ENCODE measurements at places on chromosomes 2 and 18.

GRCh38 chr2:184685999-184686841 lies 87.9 kb downstream of the ZNF804A start:
- DNase-seq: peak; percentile 81

GRCh38 chr18:28485918-28486317 lies 309.0 kb upstream of the CDH2 start:
- no peak for DNase-seq

- no peak for DNase-seq
Measured at GRCh38 chr2:3708576-3708975, 5.2 kb downstream of the DCDC2C start.

DNA sequence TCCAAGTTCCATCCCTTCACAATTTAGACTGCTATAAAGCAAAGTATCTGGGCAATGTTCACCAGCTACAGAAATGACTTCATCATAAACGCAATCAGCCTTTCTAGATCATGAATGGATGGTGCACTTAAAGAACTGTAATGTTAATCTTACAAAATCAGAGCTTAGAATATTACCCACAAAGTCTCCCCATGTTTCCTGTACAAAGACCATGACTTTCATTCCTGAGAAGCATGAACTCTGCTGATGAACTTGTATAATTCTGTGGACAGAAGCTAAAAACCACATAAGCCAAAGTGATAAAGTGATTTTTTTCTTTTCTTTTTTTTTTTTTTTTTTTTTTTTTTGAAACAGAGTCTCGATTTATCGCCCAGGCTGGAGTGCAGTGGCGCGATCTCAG lies 53.3 kb downstream of the C1D start:
- no peak for DNase-seq

GRCh38 chr2:240810621-240811020 lies 9.4 kb downstream of the KIF1A start:
- DNase-seq: no peak

GRCh38 chr18:26008619-26009018 lies 81.8 kb downstream of the SS18 start:
- DNase-seq: no peak

- DNase-seq: no peak
Measured at GRCh38 chr2:125318740-125319139, 1293.7 kb downstream of the CNTNAP5 start.

DNA sequence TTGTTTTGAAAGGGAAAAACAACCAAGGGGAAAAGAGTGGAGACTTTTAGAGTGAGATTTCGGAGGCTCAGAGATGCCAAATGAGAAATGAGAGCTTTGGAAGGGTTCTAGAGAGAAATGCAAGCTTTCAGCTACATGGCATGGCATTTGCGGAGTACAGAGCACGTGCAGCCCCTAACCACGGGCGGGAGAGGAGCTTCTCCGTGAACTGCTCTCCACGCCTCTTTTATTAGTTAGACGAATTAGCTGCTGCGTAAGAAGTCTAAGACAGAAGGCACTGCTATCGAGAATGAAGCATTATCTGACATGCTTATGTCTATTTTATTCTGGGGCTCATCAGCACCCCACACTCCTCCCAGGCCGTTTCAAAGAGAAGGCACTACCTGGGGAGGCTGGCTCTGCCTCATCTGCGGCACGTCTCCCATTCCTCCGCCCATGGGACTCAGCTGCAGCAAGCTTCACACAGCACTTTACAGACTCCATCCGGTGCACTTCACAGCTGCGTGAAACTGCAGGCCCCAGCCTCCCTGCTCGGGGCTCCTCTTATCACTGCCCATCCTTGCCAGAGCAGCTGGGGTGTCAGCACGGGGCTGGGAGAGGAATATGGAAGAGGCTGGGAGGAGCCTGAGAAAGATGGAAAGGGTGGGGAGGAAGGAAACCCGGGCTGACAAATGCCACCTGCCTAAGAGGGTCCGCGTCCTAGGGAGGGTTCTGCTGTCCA lies 207.3 kb upstream of the APCDD1 start:
- no peak for DNase-seq

- DNase-seq: no peak
Measured at GRCh38 chr2:51825823-51826222, 793.9 kb upstream of the NRXN1 start.

DNA sequence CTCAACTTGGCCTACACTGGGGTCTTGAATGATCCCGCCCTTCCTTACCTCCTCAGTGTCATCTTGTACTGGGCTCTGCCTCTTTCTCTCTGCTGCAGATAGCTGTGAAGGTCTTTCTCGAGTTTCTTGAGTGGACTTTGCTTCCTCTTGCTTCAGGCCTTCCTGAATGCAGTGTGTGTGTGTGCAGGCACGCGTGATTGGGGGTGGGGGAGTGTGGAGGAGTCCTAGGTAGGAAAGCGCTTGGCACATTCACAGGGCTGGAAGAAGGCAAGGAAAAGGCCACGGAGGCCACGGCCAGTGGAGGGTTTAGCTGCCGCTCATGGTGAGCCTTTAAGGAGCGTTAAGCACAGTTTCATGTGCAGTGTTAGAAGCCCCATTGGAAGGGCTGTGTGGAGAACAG lies 5.5 kb downstream of the RALB start:
- no peak for DNase-seq

DNA sequence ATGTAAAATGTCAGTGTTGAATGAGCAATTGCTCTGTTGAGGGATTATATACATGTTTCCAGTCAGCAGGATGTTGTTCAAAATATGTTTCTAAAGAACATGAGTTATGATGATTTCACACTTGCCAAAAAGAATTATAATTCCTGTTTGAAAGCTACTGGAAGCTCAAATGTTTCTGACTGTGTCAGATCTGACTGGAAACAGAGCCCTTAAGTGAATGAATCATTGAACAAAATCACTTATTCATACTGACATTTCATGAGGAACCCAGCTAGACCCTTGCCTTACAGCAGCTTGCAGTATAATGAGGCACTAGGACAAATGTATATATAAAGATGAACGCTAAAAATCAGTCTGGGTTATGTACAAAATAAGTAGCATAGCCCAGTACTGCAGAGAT lies 35.4 kb upstream of the ITGAV start:
- no peak for DNase-seq

DNA sequence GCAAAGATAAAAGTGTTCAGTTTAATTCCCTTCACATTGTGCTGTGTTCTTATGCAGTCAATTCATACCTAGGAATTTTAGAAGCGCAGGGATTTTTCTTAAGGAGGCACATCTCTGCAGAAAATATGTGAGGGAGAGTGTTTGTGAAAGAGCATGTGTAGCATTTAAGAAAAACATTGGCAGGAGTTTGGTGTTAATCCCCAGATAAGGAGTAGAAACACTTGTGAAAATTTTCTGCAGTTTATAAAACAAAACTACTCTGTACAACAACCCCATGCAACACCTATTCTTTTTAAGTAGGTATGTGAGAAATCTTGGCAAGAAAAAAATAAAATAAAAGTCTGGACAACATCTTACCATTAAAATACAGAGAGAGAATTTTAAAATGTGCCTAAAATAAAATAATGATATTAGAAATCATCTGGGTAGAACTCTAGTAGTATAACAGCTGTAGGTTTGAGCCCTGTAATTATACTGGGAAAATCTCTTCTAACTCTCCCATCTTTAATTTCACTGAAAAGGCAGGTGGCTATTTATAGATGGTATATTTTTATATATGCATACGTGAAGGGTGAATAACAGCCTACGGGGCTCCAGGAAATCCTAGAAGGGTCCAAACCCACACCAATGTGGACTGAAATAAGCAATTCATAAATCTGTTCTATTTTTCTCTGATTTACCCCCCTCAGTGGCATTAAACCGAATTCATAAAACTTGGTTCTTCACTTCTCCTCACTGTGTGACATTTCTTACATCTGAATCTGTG lies 6.6 kb downstream of the FZD7 start:
- no peak for DNase-seq

- no peak for DNase-seq
Measured at GRCh38 chr2:113818382-113818951, 62.0 kb upstream of the SLC35F5 start.

DNA sequence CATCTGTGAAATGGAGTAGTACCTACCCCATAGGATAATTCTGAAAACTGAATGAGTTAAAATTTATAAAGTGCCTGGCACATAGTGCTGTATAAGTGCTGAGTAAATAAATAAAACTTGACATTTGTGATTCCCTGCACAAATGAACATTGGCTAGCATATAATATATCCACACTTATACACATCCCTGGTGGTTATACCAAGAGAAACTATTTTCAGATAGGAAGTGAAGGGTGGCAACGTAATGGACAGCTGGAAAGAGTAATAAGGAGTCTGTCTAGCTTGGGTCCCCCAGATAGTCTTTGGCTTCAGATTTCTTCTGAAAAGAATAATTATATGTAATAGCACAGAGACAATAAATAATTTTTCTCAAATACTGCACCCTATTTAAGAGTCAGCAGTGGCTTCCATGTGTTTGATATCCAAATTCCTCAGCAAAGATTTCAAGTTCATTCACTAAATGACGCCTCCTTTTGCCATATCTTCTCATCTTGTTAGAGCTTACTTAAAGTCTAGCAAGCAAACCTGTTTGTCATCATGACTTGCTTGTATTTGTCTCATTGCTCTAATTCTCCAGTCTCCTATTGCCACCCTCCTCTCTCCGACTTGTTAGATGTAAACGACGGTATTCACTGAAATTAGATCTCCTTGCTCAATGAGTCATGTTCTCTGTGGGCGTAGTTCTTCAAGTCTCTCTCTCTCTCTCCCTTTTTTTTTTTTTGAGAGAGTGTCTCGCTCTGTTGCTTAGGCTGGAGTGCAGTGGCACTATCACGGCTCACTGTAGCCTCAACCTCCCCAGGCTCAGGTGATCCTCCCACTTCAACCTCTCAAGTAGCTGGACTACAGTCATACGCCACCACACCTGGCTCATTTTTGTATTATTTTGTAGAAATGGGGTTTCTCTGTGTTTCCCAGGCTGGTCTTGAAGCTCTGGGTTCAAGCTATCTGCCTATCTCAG lies 8.7 kb upstream of the ADGRF3 start:
- no peak for DNase-seq

DNA sequence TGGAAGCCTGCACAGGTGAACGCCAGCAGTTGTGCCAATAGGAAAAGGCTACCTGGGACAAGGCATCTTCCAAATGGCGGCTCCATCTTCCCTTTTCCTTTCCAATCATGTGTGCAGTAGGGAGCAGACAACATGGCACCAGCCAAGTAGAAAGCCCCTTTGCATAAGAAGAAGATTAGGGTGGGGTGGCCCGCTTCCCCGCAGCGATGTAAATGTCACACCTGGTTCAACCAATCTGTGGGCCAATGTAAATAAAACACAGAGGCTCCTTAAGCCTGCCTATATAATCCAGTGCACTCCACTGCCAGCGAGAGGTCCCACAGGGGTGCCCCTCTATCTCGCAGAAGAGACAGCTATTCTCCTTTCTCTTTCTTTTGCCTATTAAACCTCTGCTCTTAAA lies 468.4 kb upstream of the CRIM1 start:
- DNase-seq: no peak

DNA sequence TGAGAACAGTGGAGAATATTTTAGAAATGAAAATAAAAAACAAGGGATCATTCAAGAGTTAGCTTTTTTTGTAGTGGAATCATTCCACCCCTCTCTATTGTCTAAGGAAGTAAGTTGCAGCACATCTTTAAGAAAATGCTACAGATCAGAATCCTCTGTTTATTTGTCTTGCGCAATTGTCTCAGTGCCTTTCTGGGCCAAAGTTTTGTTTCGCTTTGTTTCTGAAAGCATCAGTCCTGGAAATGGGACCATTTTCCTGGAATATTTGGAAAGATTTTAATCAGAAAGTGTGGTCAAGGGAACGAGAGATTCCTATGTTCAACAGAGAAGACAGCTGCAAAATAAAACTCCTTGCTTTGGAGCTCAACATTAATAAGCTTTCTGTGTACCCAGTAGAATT lies 74.0 kb downstream of the NRXN1 start:
- DNase-seq: no peak

GRCh38 chr2:161115205-161115604 lies 45.0 kb upstream of the TANK start:
- no peak for DNase-seq

Measured in NCI-H446 treated with DMSO at 0.1 percent for 48 hours (cell line).